Thoracic aorta (tissue), 2 donors: ENCODE measurements at places on chromosomes 2 and 18.

- no peak for DNase-seq
Measured at GRCh38 chr18:63213936-63214671, 105.5 kb downstream of the BCL2 start.

DNA sequence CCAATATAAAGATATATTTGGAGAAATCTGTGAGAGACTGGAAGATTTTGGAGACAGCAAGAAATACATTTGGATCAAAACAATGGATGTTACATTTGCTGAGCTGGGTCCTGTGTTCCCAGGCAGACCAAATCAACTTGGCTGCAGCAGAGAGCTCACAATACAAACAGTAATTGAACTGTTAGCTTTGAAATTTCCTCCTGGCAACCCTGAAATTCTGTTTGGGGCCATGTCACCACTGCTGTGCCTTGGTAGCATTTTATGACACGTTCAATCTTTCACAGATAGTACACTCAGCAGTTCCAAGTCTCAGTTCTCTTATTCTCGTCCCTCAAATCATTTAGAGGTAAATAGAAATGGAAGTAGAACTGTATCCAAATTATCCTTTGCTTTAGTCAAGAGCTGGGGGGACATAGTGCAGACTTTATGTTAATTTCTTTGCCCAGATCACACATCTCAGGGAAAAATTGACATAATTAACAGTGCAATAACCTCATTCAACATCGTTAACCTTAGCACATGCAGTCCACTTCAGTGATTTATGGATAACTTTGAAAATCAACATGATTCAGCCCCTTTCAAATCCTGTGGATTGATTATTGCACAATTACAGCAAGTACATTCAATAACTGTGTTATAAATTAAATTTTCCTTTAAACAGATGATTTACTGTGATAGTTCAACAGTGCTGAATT is 277.4 kb upstream of the MC4R start:
- no peak for DNase-seq

- no peak for DNase-seq
Measured at GRCh38 chr2:145815933-145816332, 1296.0 kb upstream of the ZEB2 start.

GRCh38 chr2:65413610-65414009 is 18.8 kb downstream of the SPRED2 start:
- no peak for DNase-seq

GRCh38 chr2:74935975-74936391 is 22.5 kb upstream of the POLE4 start:
- no peak for DNase-seq

- DNase-seq, result no peak
Measured at GRCh38 chr2:164975891-164976290, 20.6 kb upstream of the SLC38A11 start.

GRCh38 chr2:20186078-20186854 is 38.7 kb downstream of the SDC1 start:
- no peak for DNase-seq

GRCh38 chr2:37085731-37086147 is 1.4 kb downstream of the GPATCH11 start:
- no peak for DNase-seq

DNA sequence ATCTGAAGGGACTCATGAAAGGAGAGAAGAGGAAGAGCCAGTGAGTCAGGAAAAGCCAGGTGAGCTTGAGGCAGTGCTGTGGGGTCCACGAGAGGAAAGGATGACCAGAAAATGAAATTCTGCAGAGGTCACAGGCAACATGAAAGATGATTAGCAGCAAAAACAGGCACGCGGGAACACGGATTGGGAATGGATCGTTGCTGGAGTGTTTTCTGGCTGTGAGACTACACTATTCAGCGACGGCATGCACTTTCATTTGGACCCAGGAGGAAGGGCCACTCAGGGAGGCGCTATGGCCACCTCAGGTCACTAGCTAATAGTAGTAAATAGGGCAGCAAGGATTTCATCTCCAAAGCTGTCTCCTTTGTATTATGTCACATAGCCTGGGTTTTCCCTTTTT is 44.8 kb downstream of the ZNF532 start:
- DNase-seq, result no peak

DNA sequence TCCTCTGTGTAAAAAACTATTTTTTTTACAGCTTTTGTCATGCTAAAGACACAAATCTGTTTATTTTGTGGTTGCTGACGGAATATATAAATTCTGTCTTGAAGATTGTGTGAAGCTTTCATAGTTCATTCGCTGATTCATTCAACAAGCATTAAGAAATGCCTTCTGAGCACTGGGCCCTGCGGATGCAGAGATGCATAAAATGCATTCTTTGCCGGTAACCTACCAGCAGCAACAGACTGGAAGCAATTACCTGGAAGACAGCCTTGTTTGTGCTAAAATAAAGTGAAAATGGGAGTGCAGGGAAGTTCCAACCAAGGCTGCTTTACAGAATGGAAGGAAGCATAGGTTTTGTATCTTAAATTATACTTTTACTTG is 119.7 kb downstream of the PMAIP1 start:
- no peak for DNase-seq

DNA sequence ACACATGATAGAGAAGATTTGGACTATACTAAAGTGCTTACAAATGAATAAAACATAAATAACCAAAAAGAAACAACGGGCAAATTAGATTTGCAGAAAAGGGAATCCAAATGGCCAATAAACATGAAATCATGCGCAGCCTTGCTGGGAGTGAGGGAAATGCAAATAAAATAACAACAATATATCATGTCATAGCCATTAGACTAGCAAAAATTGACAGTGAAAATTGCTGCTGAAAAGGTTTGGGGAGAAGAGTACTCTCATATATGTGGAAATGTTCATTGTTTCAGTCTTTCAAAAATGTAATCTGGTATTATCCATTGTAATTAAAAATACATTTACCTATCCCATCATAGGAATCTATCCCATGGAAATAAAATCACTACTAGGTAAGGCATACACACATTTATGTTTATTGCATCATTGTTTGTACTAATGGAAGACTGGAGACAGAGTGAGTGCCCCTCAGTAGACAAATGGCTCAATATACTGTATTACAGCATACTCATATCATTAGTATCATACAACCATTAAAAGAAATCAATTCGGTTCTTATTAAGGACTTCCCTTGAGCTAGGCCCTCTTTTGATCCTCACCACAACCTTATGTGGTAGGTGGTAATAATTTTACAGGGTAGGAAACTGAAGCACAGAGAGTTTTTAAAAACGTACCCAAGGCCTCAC is 94.1 kb upstream of the MSTN start:
- DNase-seq, result no peak
